ENCODE measurements at places on chromosomes 5 and 9.

DNA sequence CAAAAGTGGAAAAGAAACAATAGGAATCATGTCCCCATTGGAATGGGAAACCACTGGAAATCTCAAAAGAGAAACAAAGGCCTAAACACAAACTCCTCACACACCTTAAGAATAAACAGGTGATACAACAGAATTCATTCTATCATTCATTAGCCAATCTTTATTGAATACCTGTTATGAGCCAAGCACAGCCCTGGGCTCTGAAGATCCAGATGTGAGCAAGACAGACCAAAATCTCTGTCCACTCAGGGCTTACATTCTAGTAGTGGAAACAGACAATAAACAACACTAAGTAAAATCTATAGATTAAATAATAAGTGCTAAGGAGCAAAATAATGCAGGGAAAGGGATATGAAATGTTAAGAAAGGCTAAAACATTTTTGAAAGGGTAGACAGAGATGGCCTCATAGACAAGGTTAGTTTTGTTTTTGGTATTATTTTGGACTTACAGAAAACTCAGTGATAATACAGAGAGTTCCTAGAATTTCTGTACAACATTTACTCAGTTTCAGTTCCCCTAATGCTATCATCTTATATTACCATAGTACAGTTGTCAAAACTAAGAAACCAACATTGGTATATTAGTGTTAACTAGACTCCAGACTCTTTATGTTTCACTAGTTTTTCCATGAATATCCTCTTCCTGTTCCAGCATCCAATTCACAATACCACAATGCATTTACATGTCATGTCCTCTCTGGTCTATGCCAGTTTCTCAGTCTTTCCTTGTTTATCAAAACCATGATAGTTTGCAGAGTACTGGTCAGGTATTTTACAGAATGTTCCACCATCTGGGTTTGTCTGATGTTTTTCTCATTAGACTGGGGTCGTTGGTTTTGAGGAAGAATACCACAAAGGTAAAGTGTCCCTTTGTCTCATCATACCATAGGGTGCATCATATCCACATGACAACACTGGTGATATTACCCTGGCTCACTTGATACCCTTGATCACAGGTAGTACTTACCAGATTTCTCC, 103.7 kb downstream of the SIL1 start:
- DNase-seq = no peak

DNA sequence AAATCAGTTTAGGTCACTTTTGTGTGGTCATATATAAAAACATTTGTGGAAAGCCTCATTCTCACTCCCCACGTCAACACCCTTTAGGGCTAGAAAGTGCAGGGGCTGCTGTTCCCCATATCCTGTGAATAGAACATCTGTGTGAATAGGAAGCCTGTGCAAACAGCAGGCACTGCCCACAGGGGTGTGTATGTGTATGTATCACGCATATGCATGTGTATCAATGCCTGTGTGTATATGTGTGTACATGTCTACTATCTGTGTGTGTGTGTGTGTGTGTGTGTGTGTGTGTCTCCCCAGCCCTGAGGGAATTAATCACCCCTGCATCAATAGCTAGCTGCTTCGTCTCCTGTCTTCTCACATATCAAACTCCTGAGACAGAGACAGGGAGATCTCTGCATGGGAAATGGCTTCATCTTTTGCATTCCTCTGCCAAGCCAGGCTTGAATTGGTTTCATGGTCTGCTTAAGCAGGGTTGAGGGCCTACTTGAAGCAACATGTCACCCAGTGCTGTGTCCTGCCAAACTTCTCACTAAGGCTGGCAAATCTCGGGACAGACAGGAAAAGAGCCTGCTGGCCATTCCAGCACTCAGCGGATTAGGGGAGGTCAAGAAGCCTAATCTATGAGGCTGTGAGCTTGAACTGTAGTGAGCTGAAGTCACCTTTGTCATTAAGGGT, 265.8 kb downstream of the ADAMTSL1 start:
- no peak for DNase-seq

DNA sequence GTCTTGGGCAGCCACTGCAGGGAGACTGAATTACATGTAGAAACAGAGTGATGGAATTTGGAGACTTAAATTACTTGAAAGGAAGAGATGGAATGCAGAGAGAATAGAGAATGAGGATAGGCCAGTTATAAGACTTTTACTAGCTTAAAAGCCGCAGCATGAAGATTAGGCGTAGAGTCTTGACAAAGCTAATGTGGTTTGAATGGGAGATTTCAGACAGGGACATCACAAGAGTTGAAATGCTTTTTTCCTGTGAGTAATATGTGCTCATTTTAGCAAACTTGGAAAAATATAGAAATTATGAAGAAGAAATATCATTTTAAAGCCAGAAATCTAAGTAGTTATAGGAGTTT, 7.5 kb downstream of the CENPP start:
- DNase-seq = no peak

- no peak for DNase-seq
These were observed 126.9 kb downstream of the KCNIP1 start for GRCh38 chr5:170630711-170631141.

GRCh38 chr5:80781356-80781755, 126.6 kb upstream of the DHFR start:
- DNase-seq = peak; percentile 24

DNA sequence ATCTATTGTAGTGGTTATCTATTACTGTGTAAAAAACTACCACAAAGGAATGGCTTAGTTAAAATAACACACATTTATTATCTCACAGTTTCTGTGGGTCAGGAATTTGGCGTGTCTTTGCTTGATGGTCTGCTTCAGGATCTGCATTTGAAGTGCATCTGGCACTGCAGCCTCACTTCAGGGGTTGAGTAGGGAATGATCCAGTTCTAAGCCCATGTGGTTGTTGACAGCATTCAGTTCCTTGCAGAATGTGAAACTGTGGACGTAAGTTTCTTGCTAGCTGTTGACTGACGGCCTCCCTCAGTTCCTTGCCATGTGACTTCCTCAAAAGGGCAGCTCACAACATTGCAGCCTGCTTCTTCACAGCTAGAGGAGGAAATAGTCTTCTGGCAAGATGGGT, 2.1 kb upstream of the OGN start:
- peak; percentile 14 for DNase-seq

DNA sequence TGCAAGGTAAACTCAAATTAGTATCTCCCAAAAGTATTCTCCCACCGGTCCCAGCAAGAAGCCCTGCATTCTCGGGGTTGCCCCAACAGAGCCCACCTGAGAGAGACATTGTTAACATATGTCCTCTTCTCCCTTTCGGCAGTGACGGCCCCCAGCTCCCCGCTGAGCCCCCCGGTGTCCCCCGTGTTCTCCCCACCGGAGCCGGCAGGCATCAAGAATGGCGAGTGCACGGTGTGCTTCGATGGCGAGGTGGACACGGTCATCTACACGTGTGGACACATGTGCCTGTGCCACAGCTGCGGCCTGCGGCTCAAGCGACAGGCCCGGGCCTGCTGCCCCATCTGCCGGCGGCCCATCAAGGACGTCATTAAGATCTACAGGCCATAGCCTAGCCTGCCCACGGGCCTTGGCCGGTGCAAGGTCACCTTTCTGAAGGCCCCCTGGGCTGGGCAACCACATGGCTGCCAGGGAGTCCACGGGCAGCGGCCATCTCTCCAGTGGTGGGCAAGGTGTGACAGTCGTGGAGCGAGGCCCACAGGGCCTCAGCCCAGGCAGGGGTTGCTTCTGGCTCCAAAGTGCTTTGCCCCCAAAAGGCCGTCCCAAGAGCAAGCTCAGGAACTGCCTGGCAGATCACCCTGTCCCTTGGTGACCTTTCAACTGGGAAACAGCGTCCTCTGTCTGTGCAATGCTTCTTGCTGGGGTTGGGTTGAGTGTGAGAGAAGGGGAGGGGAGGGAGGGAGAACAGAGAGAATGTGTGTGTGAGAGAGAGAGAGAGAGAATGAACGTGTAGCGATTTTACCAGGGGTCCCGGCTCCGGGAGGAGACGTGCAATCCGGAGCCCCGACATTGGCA, 45.7 kb downstream of the NEURL1B start:
- no peak for DNase-seq

DNA sequence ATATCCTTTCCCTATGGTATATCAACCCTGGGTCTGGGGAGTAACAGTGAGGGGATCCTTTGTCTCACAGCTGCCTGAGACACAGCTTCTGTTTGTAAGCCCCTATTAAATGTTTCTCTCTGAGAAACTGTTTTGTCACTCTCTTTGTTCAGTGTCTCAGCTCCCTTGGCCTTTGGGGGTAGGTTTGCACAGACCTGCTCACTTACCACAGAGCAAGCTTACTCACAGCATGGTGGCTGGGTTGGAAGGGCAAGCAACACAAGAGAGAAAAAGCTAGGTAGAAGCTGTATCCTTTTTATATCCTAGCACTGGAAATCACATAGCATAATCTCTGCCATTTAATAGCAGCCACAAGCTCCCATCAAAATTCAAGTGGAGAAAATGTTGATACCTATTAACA, 4.5 kb downstream of the BAAT start:
- no peak for DNase-seq

DNA sequence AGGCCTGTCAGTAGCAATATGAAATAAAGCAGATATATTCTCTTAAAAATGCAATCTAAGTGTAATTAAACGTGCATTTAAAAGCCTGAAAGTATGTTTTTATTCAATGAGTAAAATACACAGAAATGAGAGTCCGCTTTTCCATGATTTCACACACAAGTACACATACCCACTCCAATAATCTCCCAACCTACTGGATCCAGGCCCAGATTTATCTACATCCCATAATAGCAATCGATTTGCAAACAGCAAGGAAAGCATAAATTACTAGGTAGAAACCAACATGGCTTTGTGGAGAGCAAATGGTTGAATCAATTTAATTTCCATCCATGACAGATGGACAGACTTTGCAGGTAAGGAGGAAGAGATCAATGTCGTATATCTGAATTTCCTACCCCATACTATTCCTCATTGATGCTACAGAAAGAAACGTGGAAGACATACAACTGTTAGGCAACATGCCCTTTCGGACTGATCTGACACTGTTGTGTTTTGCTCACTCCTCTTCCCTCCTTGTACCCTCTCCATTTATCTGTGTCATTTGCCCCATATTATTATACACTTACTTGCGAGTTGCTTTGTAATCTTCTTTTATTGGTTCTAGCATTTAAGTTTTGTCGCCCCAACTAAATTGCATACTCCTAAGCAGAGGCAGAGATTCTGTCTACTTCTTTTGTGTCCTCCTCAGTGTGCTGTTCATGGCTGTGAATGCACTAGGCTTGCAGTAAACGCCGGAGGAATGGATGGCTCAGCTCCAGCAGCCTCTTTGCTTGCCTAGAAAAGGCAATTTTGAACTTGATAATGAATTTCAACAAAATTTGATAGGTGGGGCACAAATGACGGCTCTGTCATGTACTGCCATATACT, 133.6 kb downstream of the NFIB start:
- no peak for DNase-seq

DNA sequence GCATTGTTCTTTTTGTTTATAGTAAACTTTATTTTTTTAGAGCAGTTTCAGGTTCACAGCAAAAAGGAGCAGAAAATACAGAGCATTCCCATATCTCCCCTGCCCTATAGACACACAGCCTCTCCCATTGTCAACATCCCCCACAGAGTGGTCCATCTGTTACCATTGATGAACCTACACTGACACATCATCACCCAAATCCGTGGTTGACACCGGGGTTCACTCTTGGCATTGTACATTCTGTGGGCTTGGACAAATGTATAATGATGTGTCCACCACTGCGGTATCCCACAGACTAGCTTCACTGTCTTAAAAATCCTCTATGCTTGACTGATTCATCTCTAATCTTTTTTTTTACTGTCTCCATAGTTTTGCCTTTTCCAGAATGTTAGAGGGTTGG, 120.7 kb upstream of the SPATA31C2 start:
- DNase-seq = no peak

DNA sequence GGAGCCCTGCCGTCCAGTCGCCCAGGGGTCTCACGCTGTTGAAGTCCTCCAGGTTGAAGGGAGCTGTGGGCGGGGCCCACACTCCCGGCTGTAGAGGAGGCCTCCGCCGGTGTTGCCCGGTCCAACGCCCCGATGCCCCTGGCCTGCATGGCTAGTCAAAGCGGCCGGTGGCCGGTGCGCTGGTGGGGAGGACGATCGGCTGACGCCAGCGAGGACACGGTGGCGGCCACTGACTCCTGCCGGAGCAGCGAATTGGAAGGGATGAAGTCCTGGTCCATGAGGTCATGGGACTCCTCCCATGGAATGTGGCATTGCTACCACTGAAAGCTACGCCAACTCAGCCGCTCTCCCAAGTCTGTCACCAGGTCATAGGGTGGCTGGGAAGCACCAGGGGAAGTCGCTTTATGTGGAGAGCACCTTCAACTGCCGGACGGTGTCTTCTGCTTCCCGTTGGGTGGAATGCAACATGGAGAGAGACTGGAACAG, 11.8 kb downstream of the RCL1 start:
- DNase-seq = no peak
